ENCODE measurements at places on chromosomes 6 and 20.
A peak's percentile ranks its signal among the peaks of the same experiment; 100 is the strongest.

DNA sequence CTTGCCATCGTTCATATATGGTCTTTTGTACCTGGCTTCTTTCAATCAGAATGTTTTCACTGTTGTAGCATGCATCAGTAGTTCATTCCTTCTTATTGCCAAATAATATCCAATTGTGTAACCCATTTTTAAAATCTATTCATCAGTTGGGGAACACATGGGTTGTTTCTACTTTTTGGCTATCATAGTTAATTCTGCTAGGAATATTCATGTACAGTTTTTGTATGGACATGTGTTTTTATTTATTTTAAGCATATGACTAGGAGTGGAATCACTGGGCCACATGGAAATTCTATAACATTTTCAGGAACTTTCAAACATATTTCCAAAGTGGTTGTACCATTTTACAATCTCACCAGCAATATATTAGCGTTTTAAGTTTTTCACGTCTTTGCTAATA lies 187.4 kb upstream of the PRND start:
- no peak for DNase-seq

DNA sequence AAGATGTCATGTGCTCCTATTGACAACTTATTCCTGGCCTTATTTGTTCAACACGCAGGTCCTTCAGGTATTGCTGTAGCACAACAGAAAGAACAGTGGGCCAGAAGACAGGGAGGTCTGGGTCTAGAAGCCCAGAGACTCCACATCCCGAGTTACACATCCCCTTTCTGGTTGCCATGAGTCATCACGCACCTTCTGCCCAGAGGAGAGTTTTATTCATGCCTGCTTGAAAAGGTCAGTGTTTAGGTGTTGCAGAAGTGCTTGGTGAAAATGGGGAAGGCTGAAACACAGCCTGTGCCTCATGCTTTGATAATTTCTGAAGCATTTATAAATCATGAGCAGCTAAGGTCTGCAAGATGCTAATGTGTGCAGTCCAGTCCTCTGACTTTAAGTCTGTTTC lies 256.4 kb downstream of the GMPR start:
- DNase-seq, result peak; percentile 19

DNA sequence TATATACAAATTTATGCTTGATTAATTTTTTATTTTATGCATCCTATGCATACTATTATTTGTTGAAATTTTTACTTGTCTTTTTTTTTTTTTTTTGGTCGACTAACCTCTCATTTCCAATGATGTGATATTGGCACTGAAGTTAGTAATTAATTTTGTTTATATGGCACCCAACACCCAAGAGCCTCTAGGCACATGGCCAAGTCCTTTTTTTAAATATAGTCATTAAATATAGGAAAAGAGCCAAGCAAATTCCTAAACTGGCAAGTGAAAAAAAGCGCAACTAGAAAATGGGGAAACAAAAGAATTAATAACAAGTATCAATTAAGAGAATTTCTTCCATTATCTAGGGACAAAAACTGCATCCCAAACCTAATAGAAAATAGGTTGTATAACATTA lies 85.5 kb upstream of the HS3ST5 start:
- DNase-seq, result no peak

DNA sequence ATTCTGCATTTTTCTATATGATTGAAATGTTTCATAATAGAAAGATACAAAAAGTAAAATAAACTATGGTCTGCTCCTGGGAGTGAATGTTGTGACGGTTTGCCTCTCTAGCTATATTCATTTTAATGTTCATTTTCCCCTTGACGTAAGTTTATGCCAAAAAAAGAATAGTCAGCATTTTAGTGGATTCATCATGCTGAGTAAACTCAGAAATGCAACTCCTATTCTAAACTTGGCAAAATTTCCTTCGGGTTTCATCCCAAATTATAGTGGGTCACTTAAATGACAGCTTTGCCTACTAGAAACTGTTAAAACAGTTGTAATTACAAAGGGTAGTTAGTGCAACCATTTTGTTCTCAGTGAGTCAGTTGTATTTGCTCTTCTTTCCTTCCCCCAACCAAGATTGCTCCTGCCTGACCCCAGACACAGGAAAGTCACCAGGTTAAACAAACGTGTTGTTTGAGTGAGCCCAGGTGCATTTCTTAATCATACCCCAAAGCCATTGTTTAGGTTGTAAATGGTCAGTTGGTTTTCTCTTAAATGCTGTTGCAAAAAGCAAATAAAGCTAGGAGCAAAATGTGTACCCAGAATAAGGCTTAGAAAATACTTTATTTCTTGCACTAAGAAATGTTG lies 482.3 kb upstream of the SOX4 start:
- DNase-seq, result no peak

DNA sequence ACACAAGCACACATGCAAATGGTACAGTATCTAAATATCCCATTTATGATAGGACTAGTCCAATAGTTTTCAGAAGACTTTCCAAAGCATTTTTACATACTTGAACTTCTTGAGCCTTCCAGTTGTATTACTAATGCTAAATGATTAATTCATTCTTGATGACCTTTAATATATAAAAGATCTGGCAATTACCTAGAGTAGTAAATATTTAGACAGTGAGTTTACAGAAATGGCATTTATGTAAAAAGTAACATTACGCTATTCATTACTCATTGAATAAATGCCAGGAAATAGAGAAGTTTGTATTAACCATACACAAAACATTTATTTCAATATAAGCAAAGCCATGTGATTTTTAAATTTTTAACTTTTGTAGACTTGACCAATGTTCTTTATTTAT lies 158.8 kb downstream of the DST start:
- no peak for DNase-seq

DNA sequence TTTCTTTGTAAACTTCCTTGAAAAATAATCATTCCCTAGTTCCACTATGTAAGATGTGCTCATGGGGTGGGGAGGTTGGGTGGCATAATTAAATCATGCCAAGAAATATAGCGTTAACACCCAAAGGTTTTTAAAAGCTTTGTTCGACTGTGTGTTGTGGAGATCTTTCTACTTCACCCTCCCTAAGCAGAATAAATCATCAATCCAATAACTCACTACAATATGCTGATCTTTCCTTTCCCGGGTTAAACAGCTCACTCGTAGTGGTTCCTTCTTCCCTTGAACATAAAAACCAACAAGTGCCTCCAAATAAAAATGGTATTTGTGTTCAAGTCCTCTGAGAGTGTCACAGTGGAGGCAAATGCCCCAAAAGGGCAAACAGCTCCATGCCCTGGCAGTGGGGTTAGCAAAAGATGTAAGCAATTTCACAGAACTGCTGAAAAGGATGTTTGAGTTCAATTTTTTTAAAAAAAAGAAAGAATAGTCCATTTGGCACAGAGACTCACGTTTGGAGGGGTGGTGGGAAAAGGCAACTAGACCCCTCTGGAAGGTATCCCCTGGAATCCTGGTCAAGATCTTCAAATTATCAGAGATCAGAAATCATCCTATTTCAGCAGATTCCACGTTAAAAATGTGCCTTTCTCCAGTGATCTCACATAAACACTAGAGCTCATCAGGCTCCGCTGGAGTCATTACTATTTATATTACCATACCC lies 99.1 kb downstream of the TFAP2A start:
- no peak for DNase-seq

- no peak for DNase-seq
Observed at GRCh38 chr20:38220587-38221118, 39.9 kb downstream of the KIAA1755 start.

GRCh38 chr6:105561486-105561885 lies 158.6 kb upstream of the PREP start:
- DNase-seq, result no peak

DNA sequence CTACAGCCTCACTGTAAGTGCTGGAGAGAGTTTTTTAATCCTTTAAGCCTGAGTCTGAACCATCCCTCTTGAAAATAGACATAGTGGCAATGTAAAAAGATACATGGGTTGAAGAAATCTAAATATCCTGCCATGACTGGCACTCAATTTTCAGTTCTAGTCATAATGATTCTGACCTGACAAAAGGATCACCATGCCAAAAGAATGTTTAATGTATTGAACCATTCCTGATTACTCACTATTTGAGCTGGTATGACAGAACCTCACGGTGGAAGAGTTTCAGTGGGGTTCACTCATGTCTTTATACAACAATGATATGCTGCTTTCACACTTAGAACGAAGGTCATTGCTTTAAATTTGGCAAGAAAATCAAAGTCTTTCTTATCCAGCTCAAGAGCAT lies 93.4 kb downstream of the HIVEP2 start:
- DNase-seq, result no peak

DNA sequence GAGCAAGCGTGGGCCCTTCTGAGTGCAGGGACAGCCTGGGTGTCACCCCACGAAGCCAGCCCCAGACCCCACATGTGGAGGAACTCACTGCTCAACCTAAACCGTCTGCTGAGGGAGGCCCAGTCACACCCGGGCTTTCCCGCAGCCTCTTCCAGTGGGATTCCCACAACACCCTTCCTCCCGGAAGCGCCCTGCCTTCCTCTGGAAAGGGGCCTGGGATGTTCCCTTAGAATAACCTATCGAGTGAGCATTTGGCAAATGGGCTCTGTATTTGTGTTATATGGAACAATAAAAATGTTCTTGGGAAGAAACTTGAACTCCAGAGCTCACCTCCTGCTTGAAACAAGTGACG lies 100.0 kb upstream of the DUSP22 start:
- DNase-seq, result no peak

- DNase-seq, result no peak
Observed at GRCh38 chr6:158029668-158030230, 48.1 kb downstream of the SYNJ2 start.
